ENCODE measurements at places on chromosomes 12 and 14.

DNA sequence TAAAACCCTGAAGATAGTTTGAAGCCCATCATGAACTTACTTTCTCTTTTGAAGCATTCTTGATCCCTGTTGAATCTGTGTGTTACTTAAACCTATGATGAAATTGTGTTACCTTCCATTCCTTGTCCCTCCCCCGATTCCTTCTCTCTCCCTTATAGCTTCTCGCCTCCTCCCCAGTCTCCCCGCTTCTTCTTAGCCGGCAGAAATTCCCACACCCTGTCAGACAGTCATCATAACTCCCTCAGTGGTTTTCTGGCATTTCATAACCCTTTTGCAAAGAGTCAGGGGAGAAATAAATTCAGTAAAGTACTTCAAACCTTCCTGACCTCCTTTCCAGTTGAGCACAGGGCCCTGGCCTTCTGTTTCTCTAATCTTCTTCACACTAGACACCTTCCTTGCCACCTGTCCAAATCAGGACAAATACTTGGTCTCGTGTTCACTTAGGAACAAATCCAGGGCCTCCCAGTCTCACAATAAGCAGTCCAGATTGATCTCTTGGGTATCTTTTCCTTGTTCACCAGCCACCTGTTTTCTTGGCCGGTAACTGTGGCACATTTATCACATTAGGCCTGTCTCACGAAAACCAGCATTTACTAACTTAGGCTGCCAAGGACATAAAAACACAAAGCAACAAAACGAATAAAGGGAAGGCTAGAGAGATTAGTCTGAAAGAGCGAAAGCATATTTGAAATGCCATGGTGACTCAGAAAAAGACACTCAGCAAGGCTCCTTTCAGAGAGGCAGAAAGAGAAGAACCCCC, 355.9 kb downstream of the TMTC2 start:
- DNase-seq: no peak

- DNase-seq: no peak
These were observed 36.8 kb downstream of the ANKRD9 start for GRCh38 chr14:102472791-102473150.

DNA sequence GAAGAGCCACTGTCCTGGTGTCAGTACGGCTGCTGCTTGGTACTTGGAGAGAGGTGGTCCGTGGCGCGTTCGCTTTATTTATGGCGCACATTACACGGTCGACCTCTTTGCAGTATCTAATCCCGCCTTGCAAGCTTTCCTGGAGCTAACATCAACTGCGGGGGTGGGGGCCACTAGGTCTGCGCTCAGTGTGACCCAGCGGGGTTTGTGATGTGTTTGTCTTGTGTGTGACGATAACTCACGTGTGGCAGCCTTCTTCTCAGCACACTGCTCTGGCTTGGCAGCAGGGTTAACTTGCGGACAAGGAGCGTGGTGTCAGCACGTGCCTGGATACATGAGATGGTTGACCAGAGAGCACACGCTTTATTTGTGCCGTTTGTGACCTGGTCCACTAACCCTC, 122.2 kb upstream of the RTL1 start:
- DNase-seq: no peak

- DNase-seq: no peak
These were observed 8.2 kb downstream of the GOLT1B start for GRCh38 chr12:21509768-21510167.

GRCh38 chr14:69819607-69820006, 22.6 kb upstream of the SLC10A1 start:
- DNase-seq: no peak

Data from left ventricle myocardium inferior (tissue), 1 donor.